Placental pericyte (primary cell): ENCODE measurements at places on chromosomes 2 and 18. TPM values are rescaled to one million over a fixed set of nuclear protein-coding genes. Genes with fewer than 3 reads are reported as not detected.

Gene POTEJ
- not detected in 2 replicates for total RNA-seq

Gene SRSF7
- 101 and 134 TPM in 2 replicates for total RNA-seq

Gene CHST9
- total RNA-seq: not detected in 2 replicates

Gene KLHL14
- total RNA-seq: not detected in 2 replicates

Gene AGBL5
- total RNA-seq: 24.9 TPM in 2 replicates

Gene KCNJ3
- not detected in 2 replicates for total RNA-seq

Gene RAPGEF4
- total RNA-seq: 0.14 and 0.44 TPM in 2 replicates

Gene EPAS1
- total RNA-seq: 115 and 649 TPM in 2 replicates

Gene ATAD2B
- total RNA-seq: 8.5 and 15.9 TPM in 2 replicates

Gene DYNAP
- total RNA-seq: not detected in 2 replicates
